ENCODE measurements at places on chromosomes 7 and 10.

GRCh38 chr7:127997226-127997922 is 33.9 kb downstream of the LRRC4 start:
- DNase-seq, result no peak

GRCh38 chr10:1402816-1403507 is 334.4 kb downstream of the ADARB2 start:
- no peak for DNase-seq

DNA sequence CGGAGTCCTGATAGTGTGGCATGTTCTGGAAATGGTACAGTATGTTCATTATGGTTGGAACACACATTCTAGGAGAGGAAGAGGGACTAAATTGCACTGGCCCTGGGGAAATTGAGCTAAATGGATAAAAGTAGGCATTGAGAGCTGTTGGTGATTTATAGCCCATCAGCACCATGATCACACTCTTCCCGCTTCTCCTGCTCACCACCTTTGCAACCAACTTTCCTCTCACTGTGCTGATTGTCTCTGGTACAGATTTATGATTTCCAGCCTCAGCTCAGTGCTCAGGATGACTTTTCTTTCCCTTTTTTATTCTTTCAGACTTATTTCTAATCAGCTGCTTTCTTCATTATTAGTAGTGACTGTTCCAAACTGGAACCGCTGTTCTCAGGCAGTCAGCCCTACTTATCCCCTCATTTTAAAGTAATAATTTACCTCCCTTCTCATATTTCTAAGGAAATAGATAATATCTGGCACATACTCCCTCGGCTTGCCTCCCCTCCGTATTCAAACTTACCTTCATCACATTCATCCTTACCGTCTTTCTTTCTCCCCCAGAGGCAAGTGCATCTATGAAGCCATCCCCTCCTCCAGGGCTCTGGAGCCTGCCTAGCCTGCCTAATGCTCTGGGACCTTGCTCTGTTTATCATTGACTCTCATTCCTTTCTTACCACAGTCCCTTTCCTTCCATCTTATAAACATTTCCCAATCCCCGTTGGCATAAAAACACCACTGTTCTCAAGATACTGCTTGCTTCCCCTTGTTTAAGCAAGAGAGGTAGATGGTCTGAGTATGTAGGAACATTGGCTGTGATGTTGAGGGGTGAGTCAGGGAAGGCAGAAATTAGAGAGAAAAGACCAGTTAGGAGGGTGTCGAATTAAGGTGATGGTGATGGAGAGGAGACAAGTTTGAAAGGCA is 51.6 kb upstream of the RPA3 start:
- DNase-seq, result no peak

DNA sequence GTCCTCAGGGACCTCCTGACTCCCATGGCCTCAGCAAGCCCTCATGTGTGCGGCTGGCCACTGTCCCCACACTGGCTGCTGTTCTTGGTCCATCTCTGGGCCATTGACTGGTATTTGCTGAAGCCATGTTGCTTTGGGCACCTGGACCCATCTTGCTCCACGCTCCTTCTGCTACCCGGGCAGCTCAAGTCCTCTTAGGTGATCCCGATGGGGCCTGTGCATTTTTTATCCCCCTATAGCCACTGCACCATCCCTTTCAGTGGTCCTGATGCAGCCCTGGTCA is 16.7 kb downstream of the RAMP3 start:
- DNase-seq, result no peak

- no peak for DNase-seq
These were observed 33.9 kb upstream of the GPAM start for GRCh38 chr10:112217386-112218035.

DNA sequence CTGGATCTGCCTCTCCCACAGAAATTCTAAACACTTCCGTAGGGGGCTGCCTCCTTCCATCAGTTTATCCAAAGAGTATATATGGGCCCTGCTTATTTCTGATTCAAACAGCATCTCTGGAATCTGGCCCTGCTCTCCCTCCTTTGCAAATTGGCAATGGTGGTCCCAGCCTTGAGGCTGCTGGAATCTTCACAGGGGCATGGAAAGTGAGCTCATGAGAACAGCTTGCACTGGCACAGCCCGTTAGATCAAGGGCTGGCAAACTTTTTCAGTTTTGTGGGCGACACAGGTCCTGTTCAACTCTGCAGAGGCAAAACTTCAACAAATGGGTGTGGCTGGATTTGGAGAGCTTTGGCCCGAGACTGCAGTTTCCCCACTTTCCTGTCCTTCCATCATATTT is 526.9 kb downstream of the KCNMA1 start:
- no peak for DNase-seq

DNA sequence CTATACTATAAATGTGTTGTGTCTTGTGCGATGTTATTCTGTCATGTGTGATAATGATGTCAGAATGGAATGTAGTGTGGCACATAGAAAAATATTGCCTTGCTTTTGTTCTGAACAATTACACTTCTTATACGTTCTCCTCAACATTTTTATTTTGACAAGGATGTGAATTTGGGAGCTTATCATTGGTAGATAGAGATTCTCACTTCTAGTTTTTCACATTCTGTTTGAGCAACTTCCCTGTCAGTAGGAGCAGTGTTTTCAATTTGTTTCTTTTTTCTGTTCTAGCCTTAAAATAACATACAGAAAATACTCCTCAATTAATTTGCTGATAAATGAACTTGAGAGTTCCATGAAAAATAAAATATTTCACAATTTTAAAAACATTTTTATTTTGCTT is 17.6 kb downstream of the SUN3 start:
- no peak for DNase-seq

DNA sequence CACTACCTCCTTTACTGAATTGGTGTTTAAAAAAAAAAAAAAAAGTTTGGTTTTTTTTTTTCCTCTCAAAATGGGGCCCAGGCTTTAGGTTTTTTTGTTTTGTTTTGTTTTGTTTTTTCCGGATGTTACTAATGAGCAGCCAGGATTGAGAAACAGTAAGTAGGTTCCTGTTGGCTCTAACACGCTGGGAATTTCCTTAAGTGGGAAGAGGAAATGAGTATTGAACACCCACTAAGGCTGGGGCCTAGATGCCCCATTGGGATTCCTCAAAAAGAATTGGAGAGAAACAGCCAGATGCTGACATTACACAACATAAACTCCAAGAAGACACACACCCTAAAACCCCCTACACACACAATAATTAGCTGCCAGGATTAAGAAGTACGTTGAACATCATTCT is 102.2 kb upstream of the NANOS1 start:
- DNase-seq, result no peak

DNA sequence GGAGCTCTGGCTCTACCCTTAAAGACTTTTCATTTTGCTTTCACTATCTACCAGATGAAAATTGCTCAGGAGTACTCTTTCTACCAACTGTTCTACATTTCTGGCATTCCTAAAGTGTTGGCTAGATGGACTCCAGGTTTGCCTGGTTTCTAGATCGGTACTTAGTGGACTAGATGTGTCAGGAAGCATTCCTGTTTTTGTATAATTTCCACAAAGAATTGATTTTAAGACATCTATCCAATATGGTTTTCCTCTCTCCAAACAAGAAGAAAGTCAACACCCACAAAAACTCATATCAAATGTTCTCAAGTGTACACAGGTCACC is 157.7 kb downstream of the CHRM2 start:
- no peak for DNase-seq

- no peak for DNase-seq
These were observed 159.9 kb downstream of the FGFR2 start for GRCh38 chr10:121438333-121438732.

GRCh38 chr7:28125431-28126409 is 54.9 kb downstream of the JAZF1 start:
- DNase-seq, result no peak

GRCh38 chr7:33534833-33535232 is 370.5 kb upstream of the BMPER start:
- no peak for DNase-seq

DNA sequence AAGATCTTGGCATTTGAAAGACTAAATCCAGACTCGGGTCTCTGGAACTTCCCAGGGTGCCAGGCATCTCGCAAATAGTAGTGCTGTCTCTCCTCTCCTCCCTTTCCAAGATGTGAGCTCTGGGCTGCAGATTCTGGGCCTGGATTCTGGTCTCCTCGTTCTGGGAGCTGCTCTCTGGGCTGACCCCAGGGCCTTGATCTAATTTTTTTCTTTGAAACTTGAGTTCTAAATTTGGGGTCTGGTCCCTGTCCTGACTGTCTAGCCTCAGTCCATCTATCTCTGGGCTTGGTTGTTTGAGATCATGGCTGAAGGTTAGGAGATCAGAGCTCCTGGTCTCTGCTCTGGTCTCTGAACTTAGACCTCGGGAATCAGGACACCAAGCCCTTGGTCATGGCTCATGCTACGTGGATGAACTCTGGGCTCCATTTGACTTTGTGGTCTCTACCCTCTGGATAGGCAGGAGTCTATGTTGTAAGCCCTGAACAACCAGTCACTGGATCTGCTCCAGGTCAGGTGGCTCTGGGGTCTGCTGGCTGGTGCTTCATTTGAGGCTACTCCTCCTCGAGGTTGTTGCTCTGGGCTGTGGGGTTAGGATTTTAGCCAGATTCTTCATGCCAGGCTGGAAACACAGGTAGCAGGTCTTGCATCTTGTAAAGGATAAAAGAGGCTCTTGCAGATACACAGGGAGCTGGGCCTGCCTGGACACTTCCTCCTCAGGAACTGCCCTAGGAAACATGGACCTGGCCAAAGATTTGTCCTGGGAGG is 8.0 kb upstream of the MBL2 start:
- DNase-seq, result no peak

DNA sequence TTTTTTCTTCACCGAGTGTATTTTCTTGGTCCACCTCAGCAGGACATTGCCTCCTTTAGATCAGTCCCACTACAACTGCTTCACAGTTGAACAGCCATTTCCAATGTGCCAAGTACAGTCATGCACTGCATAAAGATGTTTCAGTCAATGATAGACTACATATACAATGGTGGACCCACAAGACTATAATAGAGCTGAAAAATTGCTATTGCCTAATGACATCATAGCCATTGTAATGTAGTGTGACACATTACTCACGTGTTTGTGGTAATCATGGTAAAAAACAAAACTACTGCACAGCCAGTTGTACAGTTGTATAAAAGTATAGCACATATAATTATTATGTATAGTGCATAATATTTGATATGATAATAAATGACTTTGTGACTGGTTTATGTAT is 113.8 kb upstream of the HPS1 start:
- DNase-seq, result no peak

DNA sequence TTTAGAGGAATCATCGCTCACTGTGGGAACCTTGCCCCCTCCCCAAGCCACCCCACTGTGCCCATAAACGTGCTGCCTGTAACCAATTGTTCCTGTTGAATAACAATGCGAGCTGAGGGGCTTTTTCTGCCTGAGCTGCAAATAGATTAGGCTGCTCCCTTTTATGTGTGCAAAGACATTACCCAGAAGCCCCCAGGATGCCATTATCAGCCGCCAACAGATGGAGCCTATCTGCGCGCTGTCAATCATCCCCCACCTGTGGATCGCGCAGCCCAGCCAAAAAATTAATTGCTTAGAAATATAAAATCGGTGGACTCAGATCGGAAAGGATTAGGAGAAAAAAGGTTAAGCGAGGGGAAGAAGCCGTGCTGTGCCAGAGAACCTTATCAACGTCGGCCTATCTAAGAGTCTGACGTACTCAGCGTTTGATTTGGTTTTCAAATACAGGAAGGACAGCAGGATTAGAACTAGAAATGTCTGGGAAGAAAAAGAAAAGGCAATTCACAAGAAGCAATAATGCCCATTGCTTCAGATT is 167.3 kb upstream of the MYO3A start:
- DNase-seq, result no peak

GRCh38 chr10:378930-379704 is 243.9 kb downstream of the ZMYND11 start:
- peak; percentile 26 for DNase-seq

GRCh38 chr10:43065234-43065633 is 11.6 kb upstream of the RET start:
- no peak for DNase-seq

DNA sequence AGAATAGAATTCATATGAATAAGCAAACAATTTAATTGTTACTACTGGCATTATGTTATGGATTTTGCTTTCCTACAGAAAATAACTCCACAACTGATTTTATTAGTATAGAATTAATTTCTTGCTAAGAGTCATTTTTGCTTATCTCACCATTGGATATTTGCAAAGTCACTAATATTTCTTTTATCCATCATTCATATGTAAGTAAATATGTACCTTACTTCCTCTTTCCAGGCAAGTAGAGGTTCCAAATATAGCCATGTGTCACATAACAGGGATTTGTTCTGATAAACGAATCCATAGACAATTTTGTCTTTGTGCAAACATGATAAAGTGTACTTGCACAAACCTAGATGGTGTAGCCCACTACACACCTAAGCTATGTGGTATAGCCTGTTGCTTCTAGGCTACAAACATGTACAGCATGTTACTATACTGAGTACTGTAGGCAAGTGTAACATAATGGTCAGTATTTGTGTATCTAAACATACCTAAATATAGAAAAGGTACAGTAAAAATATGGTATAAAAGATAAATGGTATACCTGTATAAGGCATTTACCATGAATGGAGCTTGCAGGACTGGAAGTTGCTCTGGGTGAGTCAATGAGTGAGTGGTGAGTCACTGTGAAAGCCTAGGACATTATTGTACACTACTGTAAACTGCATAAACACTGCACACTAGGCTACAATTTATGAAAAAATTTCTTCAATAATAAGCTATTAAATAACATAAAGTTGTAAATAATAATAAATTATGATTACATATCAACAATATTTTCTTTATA is 18.3 kb downstream of the KLLN start:
- no peak for DNase-seq

GRCh38 chr10:124019886-124020797 is 73.3 kb downstream of the CHST15 start:
- DNase-seq, result no peak

DNA sequence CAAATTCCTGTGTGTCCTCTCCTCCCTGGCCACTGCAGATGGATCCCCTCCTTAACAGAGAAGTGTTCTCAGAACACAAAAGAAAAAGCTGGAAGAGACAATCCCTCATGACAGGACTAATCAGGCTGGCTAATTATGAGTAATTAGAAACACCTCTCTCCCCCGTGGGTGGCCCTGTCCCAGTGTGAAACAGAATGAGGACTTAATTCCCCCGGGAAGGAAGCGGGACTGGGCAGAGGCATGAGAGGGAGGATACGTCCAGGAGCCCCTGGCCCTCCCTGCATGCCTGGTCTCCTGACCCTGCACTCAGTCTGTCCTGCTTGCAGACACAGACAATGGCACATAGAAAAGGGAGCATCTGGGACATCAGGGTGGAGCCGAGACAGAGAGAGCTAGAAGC is 7.6 kb upstream of the ADCYAP1R1 start:
- no peak for DNase-seq
